Stimulated activated CD4-positive, alpha-beta T cell treated with anti-CD3 and anti-CD28 coated beads, Interleukin-2, amount 100 ng/mL, for 4 hours (primary cell): ENCODE measurements at places on chromosomes 4 and X.

GRCh38 chr4:113882668-113883067, 96.8 kb downstream of the ARSJ start:
- no peak for DNase-seq

DNA sequence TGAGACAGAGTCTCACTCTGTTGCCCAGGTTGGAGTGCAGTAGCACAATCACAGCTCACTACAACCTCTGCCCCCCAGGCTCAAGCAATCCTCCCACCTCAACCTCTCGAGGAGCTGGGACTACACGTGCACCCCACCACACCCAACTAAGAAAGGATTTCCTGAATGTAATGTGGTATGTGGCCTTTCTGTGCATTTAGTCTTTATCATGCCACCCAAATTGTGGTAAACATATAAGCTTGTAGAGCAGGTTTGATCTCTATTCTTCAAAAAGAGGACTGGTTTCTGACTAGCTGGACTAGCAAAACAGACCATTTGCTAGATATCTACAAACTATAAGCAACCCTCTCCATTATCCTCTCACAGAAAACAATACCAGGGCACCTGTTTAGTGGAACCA, 33.6 kb downstream of the ELOVL6 start:
- DNase-seq, result no peak

DNA sequence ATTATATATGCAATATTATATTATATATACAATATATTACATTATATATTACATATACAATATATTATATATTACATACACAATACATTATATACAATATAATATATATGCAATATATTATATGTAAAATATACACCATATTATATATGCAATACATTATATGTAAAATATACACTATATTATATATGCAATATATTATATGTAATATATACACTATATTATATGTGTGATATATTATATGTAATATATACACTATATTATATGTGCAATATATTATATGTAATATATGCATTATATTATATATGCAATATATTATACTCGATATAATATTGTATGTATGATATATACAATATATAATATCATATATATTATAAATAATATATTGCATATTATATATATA, 457.4 kb downstream of the SMARCA1 start:
- no peak for DNase-seq

DNA sequence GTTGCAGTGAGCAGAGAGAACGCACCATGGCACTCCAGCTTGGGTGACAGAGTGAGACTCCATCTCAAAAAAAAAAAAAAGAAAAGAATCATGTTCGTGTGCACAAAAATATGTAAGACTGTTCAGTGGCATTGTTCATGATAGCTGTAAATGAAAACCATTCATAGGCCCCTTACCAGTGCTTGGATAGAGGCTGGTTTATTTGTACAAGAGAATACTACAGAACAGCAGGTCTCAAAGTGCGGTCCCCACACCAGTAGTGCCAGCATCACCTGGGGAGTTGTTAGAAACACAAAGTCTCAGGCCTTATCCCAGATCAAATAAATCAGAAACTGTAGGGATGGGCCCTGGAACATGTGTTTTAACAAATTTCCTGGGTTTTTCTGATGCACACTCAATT, 12.7 kb upstream of the MRFAP1 start:
- DNase-seq, result no peak

- no peak for DNase-seq
These were observed 34.8 kb downstream of the OSTC start for GRCh38 chr4:108685036-108685686.
